Right cardiac atrium (tissue), 5 donors: ENCODE measurements at places on chromosomes 5 and 9. TPM values are rescaled to one million over a fixed set of nuclear protein-coding genes. Genes with fewer than 3 reads are reported as not detected.
A peak's percentile ranks its signal among the peaks of the same experiment; 100 is the strongest.

FOXI1 gene
- not detected for total RNA-seq

CDC20B gene
- total RNA-seq, result not detected

TMEM141 gene
- total RNA-seq, result 73.6 TPM

GZMA gene
- 1.4 TPM for total RNA-seq

FRRS1L gene
- 3.9 TPM for total RNA-seq

DNA sequence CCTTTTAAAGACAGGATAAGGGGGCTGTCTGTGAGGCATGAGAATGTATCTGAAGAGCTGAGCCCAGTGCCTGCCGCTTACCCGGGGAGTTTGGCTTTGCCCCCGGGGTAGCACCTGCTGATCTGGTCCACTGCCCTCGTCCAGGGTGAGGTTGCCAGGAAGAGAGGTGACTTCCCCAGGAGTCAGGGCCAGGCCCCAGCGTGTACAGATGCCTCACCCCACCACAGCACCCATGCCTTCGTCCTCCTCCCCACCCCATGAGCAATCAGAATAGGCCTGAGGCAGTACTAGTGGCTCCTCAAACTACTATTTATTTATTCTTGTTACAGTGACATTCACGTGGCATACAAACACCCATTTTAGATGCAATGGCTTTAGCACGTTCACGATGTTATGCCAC is 15.7 kb upstream of the AIF1L start:
- no peak for DNase-seq

DNA sequence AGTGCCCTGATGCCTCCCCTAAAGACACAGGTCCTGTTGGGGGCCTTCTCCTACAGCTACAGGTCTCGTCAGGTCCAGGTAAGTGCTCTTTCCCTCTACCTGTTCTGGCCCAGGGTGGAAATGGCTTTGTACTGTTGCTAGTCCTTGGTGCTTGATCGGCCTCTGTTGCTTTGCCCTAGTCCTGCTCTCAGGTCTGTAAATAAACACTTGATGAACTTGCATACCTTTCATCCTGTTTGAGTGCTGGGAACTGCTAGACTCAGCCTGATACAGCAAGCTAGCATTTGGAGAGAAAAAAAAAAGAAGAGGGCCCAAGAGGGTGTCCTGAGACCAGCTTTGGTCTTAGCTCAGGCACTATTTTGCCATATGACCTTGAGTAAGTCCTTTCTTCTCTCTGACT is 21.8 kb upstream of the ZNF618 start:
- DNase-seq, result no peak

- no peak for DNase-seq
These were observed 117.8 kb downstream of the CCDC192 start for GRCh38 chr5:127820910-127821553.

- DNase-seq, result no peak
These were observed 51.1 kb upstream of the CDKN2AIPNL start for GRCh38 chr5:134462761-134463160.

DNA sequence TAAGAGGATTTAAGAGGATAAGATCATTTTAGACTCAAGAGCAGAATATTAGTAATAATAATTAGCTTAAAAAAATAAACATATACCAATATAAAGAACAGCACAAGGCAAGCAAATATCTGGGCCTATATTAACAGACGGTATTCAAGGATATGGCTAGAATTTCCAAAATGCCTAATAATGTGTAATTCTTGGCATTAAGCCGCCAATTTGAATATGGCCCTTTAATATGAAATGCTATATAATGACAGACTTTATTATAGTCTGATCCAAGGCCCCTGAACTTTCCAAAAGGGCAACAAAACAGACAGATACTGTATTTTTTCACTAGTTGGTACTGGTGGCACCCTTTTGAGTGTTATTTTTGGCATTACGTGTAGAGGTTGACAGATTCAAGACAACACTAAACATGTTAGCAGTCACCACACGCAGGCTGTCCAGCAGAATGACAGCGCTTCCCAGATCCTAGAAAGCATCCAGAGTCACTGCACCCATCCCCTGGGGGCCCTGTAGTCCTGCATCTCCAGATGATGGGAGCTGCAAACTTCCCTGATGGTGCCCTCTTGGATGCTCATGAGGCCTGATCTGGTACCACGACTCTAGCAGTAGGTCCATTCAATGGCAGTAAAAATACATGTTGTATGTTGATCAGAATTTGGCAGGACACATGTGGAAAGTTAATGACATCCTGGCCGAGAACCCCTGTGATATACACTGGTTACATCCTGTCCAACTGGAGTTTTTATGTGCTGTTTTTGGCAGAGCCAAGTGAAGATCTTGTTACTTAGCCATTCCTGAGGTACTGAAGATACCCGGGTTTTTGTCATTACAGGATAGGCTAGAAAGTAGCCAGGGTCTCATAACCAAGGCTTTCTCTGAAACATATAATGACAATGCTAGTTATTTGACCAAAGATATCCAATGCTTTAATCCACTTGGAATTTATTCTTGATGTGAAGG is 1.7 kb upstream of the ABL1 start:
- DNase-seq, result no peak

DNA sequence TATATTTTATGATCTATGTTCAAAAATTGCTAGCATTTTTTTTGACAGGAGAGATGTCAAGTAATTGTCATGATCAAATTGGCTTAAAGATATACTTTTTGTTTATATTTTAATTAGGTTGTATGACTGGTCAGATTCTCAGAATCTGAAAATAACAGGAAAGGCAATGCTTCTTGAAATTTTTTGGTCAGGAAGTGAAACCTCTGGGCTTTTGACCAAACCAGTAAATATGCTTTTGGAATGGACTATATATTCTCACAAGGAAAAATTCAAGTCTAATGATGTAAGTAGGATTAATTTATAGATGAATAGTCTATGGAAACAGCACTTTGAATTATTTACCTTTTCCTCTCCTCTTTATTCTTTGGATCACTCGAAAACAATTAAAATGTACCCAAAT is 52.3 kb downstream of the SLF1 start:
- no peak for DNase-seq

GRCh38 chr5:55918087-55919035 is 67.2 kb downstream of the IL31RA start:
- DNase-seq, result no peak

GRCh38 chr5:133473291-133473690 is 139.1 kb downstream of the FSTL4 start:
- DNase-seq, result no peak

- no peak for DNase-seq
These were observed 7.1 kb upstream of the AFAP1L1 start for GRCh38 chr5:149264439-149265067.

GRCh38 chr5:119269061-119269944 is 86.5 kb upstream of the TNFAIP8 start:
- DNase-seq, result peak; percentile 64

GRCh38 chr5:82396871-82397514 is 118.8 kb upstream of the RPS23 start:
- peak; percentile 90 for DNase-seq

- no peak for DNase-seq
These were observed 191.2 kb downstream of the PALM2AKAP2 start for GRCh38 chr9:109971226-109971625.

GRCh38 chr9:89675058-89675742 is 70.4 kb downstream of the GADD45G start:
- DNase-seq, result peak; percentile 64

GRCh38 chr5:61409568-61409967 is 77.5 kb downstream of the ZSWIM6 start:
- no peak for DNase-seq
